NCI-H2227 treated with DMSO at 0.1 percent for 48 hours (cell line): ENCODE measurements at places on chromosomes 5 and 9.

- no peak for DNase-seq
These were observed 64.2 kb upstream of the HTR1A start for GRCh38 chr5:64026493-64026892.

DNA sequence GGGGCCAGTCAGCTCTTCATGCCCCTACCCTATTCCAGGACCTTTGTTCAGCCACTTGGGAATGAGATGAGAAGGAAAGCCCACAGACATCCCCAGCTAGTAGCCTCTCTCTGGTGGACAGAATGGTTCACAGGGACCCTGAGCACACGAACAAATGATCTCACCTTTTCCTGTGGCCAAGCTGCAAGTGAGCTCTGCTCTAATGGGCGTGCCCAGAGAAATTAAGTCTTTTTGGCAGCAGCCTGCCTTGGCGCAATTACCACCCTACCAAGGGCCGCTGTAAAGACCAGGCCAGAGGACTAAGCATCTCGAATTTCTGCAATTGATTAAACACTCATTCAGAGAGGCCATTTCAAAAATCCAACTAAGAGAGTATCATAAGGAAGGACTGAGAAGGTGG is 56.0 kb downstream of the WHRN start:
- no peak for DNase-seq

- no peak for DNase-seq
These were observed 116.6 kb upstream of the MAP3K1 start for GRCh38 chr5:56698463-56699381.

GRCh38 chr5:38535845-38536244 is 20.6 kb downstream of the LIFR start:
- DNase-seq = no peak

DNA sequence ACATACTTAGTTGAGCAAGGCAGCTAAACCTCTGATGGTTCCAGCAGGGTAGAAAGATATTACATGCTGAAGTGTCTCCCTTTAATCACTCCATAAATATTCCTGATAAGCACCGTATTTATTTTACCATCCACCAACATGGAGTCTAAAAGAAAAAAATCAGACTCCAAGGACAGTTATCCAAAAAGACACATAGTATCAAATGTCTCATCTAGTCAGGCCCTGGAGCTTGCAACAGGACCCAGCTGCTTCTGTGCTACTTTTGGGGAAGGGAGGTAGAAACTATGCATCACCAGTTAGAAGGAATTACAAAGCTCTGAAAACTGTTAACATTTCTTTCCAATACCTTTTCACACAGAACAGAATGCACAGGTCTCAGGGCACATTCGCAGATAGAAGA is 88.1 kb downstream of the S1PR3 start:
- no peak for DNase-seq

DNA sequence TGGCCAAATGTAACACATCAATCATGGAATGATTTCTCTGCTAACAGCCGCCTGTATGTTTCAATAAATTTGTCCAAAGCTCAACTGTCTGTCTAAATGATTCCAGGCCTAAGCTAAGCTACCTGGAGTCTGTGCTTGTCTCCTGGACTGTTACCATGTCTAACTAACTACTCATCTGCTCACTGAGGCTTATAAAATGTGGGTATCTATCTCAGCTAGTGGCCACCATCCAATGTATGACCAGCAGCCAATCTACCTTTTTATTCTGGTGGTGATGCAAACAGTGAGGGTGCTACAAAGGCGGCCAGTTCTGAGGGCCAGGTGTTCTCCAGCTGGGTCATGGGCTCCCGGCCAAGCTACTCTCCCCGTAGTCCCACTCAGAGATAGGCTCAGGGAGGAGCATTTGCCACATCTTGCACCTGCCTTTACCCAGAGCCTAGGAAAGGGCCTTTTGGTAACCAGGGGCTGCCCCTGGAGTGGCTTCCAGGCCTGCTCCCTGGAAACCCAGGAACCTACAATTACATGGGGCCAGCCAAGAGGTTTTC is 59.1 kb downstream of the PFDN1 start:
- DNase-seq = no peak
